T47D (cell line): ENCODE measurements at places on chromosomes 13 and 19.

DNA sequence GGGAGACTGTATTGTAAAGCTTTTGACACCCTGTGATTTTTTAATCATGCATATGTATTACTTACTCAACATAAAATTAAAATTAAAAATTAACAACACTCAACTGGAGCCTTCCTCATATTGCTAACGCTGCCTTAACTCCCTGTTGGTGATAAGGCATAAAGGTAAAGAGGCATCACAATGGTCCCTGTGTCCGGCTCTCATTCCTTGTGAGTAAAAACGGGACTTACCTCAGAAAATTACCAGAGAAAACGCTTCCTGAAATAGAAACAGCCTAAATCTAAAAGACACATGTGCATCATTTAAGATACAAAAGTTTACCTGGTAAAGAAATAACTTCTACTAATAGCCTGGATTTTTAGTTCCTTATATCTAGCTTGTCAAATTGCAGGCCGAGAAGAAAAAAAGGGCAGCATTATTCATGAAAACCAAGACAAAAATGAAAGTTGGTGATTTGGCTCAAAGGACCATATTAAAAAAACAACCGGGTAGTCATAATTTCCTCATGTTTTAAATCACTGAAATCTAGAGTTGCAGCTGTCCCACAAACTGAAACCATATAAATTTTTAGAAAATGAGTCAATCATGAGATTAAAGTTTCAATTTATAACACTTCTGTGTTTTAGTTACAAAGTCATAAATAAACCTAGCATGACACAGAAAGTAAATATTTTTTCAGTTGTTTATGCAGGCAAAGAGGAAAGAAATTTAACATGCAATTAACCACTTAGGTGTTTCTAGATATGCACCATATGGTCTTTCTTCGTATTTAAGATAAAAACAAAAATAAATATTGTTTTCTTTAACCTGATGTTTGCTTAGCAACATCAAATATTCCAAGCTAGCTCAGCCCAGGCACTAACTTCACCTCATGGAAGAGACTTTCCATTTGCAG is 94.7 kb downstream of the MIPEP start:
- no peak for DNase-seq

DNA sequence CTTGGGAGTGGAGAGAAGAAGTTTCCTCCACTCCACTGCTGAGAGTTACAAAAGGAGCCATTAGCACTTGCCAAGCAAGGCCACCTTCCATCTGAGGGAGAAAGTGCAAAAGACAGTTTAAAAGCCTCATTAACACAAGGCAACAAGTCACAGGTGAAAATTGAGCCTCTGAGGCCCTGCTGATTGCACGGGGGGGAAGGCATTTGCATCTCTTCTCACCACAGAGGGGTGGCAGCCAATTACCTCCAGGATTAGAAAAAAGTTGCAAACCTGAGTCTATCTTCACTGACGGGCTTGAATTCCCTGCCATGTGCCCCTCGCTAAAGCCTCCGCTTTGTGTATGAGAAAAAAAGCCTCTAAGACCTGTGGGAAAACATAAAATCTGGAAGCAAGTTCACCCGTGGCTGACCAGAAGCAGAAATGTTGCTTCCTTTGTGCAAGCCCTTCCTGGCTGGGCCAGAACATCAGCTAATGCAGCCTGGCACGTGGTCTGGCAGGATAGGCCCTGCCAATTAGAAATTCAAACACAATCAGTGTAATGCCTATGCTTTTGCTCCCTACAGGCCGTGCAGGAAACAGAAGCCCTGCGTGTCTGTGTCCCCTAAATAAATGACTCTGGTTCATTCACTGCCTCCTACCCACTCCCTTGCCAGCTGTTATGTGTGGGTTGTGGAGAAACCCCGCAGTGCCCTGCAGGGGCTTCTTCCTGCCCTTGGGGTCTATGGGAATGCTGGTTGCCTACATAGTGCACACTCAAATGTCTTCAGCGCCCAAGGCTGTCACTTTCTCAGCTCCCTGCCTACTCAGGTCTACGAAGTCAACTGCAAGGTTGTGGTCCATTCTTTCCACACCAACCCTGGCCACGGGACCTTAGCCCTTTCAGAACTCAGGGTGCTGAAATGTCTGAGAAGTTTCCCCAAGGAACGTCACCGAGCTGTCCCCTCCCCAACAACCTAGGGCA is 150.2 kb downstream of the UQCRFS1 start:
- DNase-seq, result no peak

GRCh38 chr13:95763601-95764000 is 86.7 kb downstream of the DNAJC3 start:
- no peak for DNase-seq

DNA sequence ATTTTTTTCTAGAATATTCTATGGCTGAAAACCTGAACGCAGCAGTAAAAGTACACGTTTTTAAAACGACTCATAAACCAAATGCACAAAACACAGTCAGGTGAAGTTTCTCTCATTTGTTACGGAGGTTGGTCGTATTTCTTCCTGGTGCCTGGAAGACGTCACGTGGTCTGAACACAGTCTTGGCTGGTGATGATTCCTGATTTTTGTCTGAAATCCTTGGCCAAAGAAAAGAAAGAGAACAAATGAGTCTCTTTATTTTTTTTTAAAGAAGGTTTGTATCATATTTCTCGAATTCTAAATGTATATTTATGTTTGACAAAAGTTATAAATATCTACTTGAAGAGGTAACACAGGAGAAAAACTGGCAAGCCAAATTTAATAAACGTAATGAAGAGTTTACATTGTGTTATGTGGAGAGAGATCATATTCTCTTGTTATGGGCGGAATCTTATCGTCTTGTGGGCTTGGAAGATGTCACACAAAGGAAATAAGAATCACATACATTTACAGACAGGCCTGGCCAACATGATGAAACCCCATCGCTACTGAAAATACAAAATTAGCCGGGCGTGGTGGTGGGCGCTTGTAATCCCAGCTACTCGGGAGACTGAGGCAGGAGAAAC is 10.0 kb upstream of the PNMA8A start:
- DNase-seq, result no peak

DNA sequence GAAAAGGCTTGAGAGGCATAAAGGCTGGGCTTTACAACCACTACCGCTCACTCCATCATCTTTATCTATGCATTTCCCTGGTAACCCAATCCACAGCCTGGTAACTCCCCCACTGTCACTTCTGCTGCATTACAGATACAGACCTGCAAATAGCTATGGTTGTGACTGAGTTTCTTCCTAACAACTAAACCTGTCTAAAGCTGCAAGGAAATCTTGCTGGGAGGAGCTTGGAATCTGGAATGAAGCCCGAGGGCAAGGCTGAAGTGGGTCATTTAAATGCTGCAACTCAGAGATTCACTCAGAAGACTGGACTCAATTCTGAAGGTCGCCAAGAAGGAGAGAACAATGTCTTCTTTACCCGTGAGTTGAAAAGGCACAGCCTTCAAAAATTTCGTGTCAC is at the start of gene LGALS13:
Gene LGALS13 (plus strand): TSS at position 301 of the 400 bp plus-strand sequence. CDS start 45 bp downstream, at position 346.
- no peak for DNase-seq

GRCh38 chr19:16586991-16587832 is 15.0 kb upstream of the SLC35E1 start:
- DNase-seq, result no peak

DNA sequence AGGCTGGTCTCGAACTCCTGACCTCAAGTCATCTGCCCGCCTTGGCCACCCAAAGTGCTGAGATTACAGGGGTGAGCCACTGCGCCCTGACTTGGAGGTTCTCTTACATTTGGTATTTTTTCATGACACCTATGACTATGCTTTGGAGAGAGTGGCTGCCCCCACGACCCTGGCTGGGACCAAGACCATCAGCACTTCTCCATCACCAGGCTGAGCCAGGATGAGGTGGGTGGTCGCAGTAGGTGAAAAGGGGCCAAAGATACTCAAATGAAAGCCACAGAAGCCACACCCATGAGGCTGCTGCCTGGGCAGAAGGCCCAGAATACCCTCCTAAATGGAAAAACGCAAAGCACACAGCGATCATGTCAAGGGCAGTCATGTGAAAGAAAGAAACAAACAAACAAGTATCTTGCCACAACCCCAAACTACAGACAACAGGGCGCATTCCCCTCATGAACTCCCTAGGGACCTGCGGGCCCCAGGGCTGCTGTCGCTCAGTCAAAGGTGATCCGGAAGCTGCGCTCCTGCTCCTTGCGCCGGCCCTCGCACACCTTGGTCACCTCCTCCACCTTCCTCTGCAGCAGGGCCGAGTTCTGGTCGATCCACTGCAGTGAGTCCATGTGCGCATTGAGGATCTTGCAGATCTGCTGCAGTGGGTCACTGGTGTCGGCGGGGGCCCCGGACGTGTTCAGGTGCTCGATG is 11.2 kb upstream of the IL4I1 start:
- DNase-seq, result no peak

- DNase-seq, result no peak
Observed at GRCh38 chr19:17095141-17095919, 19.8 kb downstream of the MYO9B start.
